ENCODE measurements at places on chromosomes 7 and 10.

DNA sequence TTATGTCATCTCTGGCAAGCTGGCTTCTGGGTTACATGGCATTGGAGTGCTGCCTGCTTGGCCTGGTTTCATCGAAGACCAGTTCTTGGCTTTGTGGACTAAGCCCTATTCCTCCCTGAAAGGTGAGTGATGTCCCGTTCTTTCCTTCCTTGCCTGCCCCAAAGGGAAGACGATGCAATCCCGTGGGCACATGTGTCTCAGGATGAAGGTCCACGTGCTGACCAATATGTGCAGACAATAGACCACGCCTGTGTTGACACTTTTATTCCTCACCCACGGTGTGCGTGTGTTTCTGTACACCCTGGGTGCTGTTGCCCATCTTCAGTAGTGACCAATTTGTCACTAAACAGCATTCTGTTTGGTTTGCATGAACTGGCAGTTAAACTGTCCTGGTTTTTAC, 28.6 kb upstream of the SHH start:
- DNase-seq = no peak

GRCh38 chr7:86904949-86905834, 154.3 kb downstream of the ELAPOR2 start:
- peak; percentile 57 for DNase-seq

DNA sequence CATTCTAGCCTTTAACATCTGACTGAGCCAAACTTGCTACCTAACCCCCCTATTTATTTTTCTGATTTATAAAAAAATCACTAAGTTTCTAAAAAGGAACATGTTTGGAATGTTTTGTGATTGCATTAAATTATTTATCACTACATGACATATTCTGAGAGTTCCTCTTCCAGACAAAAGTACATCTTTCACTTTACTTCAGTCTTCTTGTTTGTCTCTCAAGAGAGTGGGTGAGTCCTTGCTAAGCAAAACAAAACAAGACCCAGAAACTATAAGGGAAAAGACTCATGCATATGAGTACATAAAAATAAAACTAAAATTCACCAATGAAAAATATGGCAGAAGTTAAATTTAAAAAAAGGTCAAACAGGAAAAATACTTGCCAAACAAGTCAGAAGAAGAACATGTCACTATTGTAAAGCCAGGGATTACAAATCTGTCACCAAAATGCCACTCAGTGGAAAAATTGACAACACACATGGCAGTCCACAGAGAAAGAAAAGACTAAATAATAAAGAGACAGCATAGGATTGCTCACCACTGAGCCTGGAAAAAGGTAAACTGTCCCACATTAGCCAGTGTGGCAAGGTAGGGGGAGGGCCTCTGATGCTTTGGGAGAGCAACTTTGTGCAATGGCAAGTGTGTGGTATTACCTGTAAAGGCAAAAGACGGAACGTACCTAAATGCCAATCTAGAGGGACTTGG, 166.7 kb upstream of the ZNF32 start:
- no peak for DNase-seq

GRCh38 chr10:131934769-131935168, 34.0 kb downstream of the PPP2R2D start:
- peak; percentile 78 for DNase-seq

GRCh38 chr7:36512616-36513015, 123.0 kb downstream of the ANLN start:
- DNase-seq = peak; percentile 33

GRCh38 chr7:1476859-1477258, 17.6 kb upstream of the MICALL2 start:
- DNase-seq = no peak

GRCh38 chr10:50992972-50993766, 81.1 kb upstream of the PRKG1 start:
- DNase-seq = peak; percentile 61

GRCh38 chr7:28419716-28420115, 7.4 kb downstream of the CREB5 start:
- DNase-seq = no peak

DNA sequence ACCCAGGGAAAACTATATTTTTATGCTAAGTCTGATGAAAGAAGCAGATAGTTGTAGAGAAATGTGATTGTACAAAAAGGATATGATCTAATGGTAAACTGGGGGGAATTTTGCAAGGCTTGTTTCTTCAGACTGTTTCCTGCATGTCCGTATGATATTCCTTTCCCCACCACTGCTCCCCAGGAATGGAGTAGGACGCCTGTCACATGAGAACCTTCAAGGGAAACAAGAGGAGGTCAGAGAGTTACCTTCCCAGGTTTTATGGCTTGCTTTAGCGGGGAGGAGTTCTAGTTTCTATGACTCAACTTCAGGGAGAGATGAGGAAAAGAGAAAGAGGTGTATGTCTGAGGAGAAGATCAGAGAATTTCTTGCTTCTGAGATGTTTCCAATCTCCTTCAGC, 16.4 kb upstream of the ITPRID1 start:
- no peak for DNase-seq

DNA sequence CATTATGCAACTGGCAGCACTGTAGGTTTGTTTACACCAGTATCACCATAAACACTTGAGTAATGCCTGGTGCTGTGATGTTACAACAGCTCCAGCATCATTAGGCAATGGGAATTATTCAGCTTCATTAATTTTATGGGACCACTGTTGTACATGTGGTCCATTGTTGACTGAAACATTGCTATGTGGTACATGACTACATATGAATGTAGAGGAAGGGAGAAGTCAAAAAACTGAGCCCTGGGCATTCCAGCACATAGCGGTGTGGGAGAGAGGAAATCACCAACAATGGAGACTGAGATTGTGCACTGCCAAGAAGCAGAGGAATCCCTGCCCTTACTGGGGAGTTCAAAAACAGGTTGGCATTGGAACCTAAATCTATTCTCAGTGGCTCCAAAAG, 89.0 kb downstream of the TRIM24 start:
- DNase-seq = no peak

GRCh38 chr7:80954191-80954590, 35.3 kb upstream of the SEMA3C start:
- no peak for DNase-seq

DNA sequence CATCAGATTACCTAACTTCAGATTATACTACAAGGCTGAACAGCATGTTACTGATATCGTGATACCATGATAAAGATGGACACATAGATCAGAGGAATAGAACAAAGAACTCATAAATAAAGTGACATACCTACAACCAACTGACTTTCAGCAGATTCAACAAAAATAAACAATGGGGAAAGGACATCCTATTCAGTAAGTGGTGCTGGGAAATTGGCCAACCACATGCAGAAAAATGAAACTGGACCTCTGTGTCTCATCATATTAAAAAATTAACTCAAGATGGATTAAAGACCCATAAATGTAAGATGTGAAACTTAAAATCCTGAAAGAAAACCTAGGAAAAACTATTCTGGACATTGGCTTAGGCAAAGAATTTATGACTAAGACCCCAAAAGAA, 158.6 kb downstream of the ZEB1 start:
- DNase-seq = no peak

DNA sequence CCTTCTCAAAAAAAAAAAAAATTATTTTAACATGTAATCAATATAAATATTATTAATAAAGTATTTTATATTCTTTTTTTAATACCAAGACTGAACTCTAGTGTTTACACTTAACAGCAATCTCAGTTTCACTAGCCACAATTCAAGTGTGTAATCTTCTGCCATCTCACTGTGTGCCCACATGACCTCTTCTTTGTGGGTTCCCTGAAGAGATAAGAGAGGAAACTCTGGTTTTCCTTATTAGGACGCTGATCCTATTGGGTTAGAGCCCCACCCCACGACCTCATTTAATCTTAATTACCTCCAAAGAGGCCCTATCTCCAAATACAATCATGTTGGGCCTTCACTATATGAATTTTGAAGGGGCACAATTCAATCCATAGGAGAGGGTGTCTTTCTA, 177.6 kb downstream of the STK31 start:
- DNase-seq = no peak

- peak; percentile 53 for DNase-seq
Measured at GRCh38 chr10:127907411-127908105, 655 bp downstream of the PTPRE start.

- DNase-seq = no peak
Measured at GRCh38 chr10:1526436-1527055, 210.8 kb downstream of the ADARB2 start.

- DNase-seq = no peak
Measured at GRCh38 chr10:110265573-110266193, 39.0 kb downstream of the SMNDC1 start.

DNA sequence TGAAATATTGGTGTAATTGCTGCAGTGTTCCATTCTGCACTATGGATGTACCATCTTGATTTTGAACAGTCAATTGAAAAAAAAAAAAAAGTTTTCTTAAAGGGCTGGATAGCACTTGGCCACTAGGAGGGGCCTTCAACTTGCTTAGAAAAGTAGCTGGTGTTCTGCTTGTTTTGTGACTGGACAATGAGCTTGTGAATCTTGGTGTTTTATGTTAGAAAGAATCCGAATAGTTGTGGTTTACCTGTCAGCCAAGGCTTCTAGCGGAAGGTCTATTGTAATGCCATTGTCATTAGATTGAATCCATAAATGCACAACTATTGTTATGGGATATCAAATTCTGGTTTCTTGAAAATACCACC, 77.1 kb downstream of the BMPER start:
- no peak for DNase-seq

GRCh38 chr7:45988405-45989057, 67.5 kb upstream of the IGFBP3 start:
- DNase-seq = peak; percentile 23

DNA sequence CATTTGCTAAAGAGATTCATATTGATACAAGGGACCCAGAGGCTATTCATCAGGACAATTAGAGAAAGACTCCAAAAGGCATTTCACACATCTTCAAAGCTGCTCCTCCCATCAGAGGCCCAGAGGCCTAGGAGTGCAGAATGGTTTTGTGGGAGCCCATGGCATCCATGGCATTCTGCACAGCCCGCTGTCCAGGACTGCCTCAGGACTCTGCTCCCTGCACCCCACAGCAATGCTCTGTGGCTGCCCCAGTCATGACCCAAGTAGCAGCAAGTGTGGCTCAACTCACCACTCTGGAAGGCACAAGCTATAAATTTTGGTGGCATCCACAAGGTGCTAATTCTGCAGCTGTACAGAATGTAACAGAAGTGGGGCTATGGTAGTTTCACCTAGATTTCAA, 38.5 kb downstream of the ZNF438 start:
- DNase-seq = no peak

GRCh38 chr7:148964483-148965267, 63.6 kb downstream of the PDIA4 start:
- DNase-seq = no peak
